Uterus (tissue), 4 donors: ENCODE measurements at places on chromosomes 12 and 14.
A peak's percentile ranks its signal among the peaks of the same experiment; 100 is the strongest.

DNA sequence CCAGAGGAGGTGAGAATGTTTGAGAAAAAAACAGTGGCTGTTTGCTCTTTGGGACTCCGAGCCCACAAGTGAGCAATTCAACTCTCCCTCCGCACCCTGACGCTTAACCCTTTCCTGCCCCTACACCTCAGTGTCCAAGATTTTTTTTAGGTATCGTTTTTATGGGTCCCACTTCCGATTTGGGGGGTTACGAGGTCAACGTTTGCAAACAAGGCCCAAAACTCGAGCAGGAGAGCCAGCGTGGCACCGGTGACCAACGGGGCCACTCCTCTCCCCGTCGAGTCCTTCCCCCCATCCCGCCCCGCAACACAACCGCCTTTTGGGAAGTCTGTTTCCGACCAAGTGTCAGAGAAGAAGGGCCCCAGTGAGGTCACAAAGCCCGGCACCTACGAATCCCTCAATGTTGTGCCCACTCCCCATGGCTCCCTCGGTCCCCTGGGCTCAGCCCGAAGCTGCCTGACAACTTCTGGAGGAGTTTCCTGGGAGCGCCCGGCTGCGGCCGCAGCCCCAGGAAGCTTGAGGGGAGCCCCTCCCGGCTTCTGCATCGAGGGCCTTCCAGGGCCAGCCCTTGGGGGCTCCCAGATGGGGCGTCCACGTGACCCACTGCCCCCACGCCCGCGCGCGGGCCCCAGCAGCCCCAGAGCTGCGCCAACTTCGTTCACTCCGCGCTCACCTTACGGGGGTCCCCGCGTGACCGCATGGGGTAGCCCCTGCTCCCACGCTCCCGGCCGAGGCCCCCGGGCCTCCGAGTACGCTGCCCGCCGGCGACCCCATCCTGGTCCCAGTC, 1.2 kb downstream of the CDK2AP1 start:
- DNase-seq, result peak; percentile 38

DNA sequence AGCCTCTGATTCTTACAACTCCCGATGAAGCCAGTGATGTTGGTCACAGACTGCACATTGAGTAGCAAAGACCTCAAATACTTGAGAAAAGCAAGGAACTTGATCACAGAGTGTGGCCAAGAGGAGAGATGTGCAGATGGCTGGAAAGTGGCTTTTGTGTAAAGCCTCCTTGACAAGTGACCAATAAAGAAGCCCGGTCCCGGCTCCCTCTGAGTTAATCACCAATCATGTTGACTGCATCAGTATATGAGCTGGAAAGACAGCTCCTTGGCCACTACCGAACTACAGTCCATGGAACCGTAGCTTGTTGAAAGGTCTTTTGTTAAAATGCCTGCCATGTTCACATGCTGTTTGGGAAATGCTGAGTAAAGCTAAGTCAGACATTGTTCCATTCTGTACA, 23.7 kb upstream of the SERPINA6 start:
- DNase-seq, result no peak

- DNase-seq, result no peak
Measured at GRCh38 chr14:106069804-106070625, 543.6 kb downstream of the TMEM121 start.

- no peak for DNase-seq
Measured at GRCh38 chr12:92210071-92210470, 64.4 kb upstream of the BTG1 start.

GRCh38 chr12:23552417-23552816, 397.1 kb downstream of the SOX5 start:
- DNase-seq, result no peak

- peak; percentile 80 for DNase-seq
Measured at GRCh38 chr14:20683125-20683890, 1.1 kb upstream of the RNASE4 start.

DNA sequence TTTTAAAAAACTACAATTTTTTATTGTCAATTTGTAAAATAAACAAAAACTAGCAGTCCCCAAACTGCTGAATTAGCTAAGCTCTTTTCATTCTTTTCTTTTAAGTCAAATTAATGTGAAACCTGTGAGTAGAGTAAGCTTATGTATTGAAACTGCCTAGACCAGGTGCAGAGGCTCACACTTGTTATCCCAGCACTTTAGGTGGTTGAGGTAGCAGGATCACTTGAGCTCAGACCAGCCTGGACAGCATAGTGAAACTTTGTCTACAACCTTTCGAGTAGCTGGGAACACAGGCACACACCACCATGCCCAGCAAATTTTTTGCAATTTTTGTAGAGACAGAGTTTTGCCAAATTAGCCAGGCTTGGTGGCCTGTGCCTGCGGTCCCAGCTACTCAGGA, 26.4 kb downstream of the SCFD1 start:
- no peak for DNase-seq

DNA sequence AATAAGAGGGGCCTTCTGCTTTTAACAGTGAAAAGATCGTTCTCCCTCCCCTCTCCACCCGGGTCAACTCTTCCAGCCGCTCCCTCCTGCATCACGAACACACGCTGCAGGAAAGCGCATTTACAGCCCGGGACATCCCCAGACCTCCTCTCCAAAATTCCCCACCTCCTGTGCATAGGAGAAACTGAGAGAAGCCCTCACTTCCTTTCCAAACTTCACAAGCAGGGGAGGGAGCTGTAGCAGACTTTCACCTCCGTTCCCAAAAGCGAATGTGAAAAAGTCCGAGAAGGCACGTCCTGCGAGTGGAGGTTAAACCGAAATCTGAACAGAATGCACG, 513 bp downstream of the BCAT1 start:
- no peak for DNase-seq

DNA sequence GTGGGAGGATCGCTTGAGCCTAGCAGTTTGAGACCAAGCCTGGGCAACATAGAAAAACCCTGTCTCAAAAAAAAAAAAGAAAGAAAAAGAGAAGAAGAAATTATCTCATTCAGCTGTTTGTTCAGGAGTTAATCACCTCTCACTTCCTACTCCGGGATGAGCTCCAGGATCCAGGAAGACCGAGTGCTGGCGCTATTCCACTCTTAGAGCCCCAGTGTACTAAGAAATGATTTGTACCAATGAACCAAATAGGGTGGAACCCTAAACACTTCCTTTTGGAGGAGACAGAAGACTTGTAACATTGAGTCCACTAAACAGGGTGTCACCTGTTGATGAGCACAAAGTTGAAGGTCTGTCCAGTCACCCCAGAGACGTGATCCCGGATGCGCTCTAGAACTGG, 3.6 kb downstream of the ALKBH2 start:
- no peak for DNase-seq

GRCh38 chr14:89638891-89639290, 221.9 kb upstream of the FOXN3 start:
- no peak for DNase-seq

DNA sequence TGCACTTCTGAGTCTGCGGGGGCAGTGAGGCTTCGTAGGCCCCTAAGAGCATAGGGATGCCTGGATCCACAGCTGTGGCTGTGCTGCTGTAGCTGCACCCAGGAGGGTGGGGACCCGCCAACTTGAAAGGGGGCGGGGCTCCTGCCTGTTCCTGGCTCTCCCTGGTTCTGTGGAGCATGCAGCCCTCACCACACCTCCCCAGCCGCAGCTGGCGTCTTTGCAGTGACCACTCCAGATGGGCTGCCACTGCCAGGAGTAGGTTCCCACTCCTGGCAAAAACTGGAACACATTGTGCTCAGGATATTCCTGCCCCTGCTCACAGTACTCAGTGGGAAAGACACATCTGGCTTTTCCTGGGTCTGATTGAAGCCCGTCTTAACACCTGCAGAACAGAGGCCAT, 35.8 kb downstream of the TIMELESS start:
- no peak for DNase-seq

DNA sequence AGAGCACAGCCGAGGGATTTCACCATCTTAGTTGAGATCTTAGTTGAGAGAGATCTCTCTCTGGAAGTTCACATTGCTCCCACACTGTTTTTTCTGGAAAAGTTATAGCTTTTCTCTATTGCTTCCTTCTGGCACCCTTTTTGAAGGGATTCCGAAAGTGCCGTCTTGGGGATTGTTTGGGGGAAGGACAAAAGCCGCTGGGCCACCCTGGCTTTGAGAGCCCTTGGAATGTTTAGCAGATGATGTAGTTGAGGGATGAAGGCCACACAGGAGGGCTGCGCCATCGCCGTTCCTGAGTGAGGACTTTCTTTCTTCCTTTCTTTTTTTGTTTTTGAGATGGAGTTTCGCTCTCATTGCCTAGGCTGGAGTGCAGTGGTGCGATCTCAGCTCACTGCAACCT, 17.7 kb downstream of the PLEKHG3 start:
- no peak for DNase-seq

DNA sequence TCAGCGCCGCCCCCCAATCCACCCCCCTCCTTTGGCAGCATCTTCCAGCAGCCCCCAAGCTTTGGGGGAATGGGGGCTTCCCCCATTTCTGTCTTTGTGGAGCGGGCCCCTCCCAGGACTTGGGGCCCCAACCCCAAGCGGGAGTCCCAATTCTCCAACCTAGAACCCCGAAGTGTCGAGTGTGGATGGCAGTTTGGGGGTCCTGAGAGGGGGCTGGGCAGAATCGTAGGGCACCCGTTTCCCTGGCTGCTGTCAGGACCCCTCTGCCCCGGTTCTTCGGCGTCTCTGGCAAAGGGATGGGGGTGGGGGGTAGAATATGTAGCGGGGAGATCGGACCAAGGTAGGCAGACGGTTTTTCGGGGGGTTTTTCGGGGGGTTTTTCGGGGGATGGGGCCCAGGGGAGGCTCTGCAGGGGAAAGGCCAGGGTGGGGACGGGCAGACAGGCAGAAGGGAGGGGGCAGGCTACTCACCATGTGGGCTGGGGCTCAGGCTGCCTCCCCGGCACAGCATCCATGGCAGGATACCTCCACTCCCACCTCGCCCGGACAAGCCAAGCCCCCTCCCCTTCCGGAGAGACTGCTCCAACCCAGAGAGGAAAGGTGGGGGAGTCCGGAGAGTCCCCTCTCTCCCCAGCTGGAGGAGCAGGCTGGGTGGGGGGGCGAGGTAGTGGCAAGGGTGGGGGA, 739 bp downstream of the JPH4 start:
- no peak for DNase-seq

DNA sequence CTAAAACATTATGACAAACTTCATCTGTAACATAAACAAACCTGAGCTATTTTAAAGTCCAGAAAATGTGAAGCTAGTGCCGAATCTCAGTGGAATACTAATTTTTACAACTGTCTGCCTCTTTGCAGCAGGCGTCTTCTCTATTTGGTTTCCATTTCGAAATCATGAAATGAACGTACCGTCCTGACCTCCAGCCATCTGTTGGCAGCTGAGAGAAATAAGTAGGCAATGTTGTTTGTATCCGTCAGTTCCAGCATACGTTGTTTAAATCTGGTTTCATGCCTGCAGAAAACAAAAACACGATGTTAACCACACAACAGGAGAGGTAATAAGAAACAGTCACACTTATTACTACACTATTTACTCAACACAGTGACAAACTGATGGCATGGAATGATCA, 54.3 kb upstream of the KCNJ8 start:
- peak; percentile 76 for DNase-seq

GRCh38 chr12:45553204-45553603, 176.3 kb upstream of the ARID2 start:
- DNase-seq, result no peak

- no peak for DNase-seq
Measured at GRCh38 chr12:62692884-62693283, 226.3 kb downstream of the MON2 start.

- no peak for DNase-seq
Measured at GRCh38 chr12:75553398-75553797, 42.0 kb upstream of the KRR1 start.

DNA sequence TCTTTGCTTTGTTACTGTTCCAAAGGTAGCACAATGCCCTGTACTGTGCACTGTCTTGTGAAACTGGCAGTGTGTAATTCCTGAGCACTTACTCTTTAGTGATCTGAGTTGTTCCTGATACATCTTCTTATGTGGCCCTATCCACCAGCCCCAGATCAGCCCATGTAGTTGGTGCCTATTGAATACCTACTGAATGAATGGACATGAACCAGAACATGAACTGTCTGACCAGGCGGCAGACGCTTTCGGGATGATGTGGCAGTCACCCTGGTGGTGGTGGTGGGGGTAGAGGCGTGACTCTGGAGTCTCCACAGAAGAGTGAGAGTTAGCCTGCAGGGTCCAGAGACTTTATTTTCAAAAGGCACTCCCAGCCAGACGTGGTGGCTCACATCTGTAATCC, 46.6 kb upstream of the PAPOLA start:
- DNase-seq, result no peak

DNA sequence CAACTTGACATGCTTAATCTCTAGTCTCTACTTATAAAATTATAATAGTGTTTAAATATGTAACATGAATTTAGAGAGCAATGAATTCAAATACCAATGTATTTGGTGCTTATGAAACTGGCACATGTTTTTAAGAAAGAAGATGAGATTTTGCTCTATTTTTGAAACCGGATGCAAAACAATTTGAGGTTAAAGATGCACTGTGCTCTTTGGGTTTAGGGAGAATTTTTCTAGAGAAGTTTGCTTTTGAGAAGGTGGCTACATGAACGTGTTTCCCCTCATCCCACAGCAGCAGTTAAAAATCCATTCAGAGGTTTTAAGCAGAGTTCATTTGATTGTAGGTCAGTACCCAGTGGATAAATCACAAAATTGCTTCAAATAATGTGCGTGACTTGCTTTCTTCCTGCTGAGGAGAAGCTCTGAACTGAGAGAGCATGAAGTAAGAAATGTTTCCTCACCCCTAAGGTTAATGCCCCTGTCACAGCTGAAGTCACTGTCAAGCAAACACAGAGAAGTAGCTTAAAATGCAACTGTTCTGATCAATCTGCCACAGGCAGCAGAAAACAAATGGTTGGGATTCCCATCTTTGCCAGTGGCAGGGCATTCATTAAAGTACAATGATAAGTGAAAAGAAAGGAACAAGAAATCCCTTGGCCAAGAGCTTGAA, 241.9 kb upstream of the SYT1 start:
- no peak for DNase-seq

- DNase-seq, result no peak
Measured at GRCh38 chr12:52521175-52521567, 977 bp upstream of the KRT5 start.

DNA sequence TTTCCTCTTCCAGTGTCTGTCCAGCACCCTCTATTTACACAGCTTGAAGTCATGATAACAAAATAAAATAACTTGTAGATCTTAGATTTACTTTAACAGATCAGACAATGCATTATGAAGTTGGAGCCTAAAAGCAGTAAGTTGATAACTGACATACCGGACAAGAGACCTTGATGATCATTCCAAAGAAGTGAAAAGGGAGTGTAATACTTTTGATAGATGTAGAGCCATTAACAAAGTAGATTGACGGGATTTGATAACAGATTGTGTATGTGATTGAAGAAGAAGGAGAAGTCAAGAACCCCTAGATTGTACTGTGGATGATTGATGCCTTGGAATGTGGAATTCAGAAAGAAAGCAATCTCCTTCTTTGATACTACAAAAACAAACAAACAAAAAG, 403.8 kb upstream of the MGAT4C start:
- DNase-seq, result no peak
